AG04450 (cell line): ENCODE measurements at places on chromosomes 3 and 15.

- no peak for DNase-seq
Measured at GRCh38 chr15:92914768-92915221, 14.7 kb downstream of the CHD2 start.

- DNase-seq: no peak
Measured at GRCh38 chr15:98658831-98659699, 10.7 kb downstream of the IGF1R start.

DNA sequence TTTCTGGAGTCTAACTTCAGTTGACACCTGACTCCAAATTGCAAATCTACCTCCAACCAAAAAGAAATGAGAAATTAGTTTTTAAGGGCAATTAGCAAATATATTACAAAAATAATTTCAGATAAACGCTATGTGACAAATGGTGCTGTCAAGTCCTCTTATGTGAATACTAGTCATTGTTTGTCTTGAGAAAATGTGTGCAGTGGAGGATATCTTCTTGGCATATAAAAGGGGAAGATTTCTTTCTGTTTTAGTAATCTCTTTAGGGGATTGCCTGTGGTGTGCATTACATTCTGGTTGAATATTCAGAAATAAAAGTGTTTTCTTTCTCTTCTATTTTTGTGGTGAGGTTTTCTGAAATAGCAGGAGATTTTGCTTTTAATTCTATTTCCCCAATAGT is 3.0 kb upstream of the GCSAM start:
- DNase-seq: no peak

GRCh38 chr15:78437107-78437761 is 782 bp upstream of the IREB2 start:
- no peak for DNase-seq

DNA sequence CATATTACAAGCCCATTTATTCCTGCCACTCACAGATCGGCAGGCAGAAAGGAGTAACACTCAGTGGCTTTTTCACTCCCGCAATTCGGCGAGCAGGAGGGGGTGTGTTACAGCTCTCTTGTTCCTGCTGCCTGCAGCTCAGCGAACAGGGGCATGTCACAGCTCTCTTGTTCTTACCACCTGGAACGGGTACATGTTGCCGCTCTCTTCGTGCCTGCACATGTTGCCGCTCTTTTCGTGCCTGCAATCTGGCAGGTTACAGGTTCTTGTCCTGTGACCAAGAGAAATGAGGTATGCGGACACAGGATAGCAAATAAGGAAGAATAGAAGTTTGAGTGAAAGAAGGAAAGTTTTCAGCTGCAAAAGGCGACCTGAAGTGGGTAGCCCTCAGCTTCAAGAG is 761.4 kb downstream of the NAALADL2 start:
- no peak for DNase-seq

GRCh38 chr3:128784232-128784631 is 58.2 kb downstream of the RAB7A start:
- no peak for DNase-seq

- DNase-seq: no peak
Measured at GRCh38 chr3:41525303-41526064, 326.2 kb downstream of the CTNNB1 start.

DNA sequence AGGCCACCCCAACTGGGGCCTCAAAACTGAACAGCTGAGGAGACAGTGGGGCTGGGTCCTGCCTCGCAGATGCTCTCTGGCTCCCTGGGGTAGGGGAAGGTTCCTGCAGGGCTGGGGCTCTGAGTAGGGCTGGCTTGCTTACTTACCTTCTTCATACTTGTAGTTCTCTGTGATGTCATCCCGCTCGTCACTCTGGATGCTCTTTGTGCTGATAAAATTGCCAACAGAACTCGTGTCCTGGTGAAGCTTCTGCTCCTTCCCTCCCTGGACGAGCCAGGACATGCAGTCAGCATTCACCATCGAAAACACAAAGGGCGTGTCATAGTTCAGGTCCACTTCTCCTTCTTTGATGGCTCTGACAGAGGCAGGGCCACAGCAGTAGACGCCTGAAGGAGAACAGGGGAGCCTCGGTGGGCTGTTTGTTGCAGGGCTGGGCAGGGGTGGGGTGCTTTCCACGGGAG is 17.9 kb upstream of the EPB42 start:
- DNase-seq: no peak

DNA sequence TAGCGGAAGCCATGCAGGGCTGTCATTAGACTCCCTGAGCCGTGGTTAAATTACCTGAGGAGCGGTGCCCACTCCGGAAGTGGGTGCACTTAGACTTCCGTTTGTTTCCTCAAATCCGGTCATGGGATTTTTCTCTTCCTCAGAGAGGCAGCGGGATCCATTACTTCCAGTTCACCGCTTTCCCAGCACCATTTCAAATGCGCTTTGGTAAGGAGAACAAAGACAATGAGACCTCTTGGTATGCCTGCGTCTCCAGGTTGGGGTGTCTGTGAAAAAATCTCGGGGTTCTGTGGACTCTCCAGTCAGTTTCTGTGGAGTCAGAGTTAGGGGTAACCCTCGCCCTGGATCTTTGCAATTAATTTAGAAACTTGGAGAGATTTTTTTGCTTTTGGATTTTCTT is 132.3 kb upstream of the PTPRG start:
- DNase-seq: no peak

GRCh38 chr3:47791193-47791855 is 9.6 kb upstream of the SMARCC1 start:
- no peak for DNase-seq

- no peak for DNase-seq
Measured at GRCh38 chr3:13346481-13347389, 73.4 kb downstream of the NUP210 start.

- no peak for DNase-seq
Measured at GRCh38 chr15:74768771-74769342, 13.0 kb upstream of the CSK start.

GRCh38 chr15:53586799-53587198 is 172.7 kb downstream of the WDR72 start:
- no peak for DNase-seq
